ENCODE measurements at places on chromosomes 5 and 9.

DNA sequence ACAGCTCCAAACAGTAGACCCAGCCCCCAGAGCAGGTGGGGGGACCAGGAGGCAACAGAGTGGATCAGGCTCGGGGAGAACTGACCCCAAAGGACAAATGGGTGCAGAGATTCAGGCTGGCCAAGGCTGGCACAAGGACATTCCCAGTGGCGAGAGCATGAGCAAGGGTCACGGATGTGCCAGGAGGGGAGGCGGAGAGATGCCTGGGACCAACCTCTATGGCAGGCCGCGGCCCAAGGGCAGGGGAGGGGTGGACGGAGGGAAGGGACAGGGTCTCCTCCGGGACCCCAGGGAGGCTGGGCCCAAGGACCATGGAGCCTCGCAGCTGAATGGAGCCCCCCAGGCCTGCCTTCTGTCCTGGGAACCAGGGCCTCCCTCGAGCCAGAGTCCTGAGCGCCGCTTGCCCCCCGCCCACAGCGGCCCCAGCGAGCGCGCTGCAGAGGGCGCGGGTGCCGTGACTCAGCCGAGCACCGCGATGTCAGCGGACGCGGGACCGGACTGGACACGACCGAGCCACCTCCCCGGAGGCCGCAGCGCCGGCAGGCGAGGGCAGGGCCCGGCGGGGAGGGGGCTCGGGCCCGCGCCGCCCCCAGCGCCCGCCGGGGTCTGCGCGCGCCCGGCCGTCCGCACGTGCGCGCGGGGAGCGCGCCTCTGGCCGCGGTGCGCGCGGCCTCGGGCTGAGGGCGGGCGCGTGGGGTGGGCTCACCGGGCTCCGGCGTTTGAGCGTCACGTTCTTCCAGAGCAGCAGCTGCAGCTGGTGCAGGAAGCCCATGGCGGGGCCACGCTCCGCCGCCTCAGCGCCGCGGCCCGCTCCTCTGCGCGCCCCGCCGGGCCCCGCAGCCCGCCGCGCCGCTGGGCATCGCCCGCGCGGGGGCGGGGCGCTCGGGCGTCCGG is at the start of gene ABCA2:
ABCA2 (minus strand) TSS at position 869 of the 894 bp plus-strand sequence; CDS start at position 772, 97 bp downstream.
- DNase-seq = no peak

GRCh38 chr5:6256901-6257300 is 121.4 kb downstream of the MED10 start:
- DNase-seq = no peak

DNA sequence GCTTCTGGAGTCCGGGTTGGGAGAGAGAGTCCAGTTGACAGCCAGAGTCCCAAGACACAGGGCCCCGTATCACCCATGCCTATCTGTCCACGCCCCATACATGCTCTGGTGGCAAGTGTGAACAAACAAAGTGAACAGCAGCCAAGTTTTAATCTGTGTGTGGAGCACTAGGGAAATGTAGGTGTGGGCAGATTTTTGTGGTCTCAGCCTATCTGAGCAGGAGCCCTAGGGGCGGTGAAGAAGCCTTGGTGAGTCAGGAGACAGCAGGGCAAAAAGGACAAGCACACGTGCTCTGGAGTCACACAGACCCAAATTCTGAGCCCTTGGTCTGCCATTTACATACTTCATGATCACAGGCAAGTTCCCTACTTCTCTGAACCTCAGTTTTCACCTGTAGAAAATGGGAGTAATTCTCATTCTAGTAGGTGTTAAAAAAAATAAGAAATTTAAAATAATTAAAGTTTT is 23.2 kb downstream of the EGR1 start:
- DNase-seq = no peak

DNA sequence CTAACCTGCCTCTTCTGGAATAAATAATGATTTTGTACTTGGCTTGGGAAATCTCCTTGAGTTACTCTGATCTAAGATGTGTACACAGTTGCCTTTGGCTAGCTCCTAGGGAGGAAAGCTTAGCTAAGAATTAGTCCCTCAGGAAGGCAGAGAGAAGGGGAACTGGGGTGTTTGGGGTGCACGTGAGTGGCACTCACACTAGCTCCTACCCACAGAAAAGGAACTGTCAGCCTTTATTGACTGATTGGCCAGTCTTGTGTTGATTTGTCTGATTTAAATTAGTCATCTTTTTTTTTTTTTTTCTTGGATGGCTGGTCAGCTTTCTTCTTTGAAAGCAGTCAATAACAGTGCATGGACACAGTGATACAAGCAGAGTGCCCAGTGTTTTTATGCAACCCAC is 107.7 kb downstream of the DMRT2 start:
- DNase-seq = no peak

DNA sequence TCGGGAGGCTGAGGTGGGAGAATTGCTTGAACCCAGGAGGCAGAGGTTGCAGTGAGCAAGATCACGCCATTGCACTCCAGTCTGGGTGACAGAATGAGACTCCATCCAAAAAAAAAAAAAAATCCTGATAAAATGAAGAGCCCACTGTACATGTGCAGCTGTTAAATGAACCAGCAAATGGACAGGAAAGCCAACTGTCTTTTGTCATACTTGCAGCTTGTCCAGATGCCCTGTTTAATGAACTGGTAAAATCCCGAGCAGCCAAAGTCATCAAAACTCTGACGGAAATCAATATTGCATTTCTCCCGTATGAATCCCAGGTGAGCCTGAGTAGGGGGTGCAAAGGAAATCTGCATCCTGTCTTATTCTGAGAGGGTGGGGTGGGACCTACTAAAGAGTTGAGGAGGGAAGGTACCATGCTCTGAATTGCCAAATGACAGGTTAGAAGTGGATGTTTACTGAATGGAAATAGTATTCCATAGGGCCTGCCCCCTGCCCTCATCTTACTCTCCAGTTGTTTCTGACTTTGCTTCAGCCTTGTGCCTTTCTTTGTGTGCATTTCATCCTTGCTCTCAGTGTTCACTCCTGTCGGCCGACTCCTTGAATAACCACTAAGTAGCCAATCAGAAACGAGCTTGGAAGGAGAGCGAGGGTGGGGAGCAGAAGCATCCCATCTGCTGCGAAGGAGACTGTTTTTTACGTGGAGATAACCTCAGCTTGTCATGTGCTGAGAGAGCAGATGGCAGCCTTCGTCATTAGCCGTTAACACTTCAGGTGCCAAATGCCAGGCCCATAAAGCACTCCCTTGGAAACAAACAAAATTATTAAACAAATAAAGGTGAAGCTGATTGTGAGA is 45.7 kb upstream of the CFAP157 start:
- DNase-seq = no peak

- DNase-seq = no peak
Observed at GRCh38 chr5:171405615-171406014, 13.8 kb upstream of the FGF18 start.

DNA sequence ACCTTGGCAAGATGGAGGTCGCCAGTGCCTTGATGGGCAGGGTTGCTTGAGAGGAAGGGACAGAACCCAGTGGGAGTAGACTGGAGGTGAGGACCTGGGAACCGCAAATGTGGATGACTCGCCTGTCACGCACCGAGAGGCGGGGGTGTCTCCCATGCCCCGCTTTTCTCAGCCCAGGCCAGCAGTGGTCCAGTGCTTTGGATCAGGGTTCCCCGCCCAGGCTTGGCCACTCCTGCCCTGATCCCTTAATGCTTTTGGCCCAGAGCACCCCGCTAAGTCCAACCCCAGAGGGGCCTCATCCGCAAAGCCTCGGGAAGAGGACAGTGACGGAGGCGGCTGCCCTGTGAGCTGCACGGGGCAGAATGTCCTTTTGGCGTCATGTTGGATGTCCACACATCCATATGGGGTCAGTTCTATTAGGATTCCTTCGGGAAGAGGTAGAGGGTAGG is 2.4 kb downstream of the MRPS2 start:
- DNase-seq = no peak
